ENCODE measurements at places on chromosomes 6 and 20.

- DNase-seq: no peak
These were observed 360.5 kb downstream of the BCKDHB start for GRCh38 chr6:80466981-80467380.

GRCh38 chr6:40473026-40473425 is 114.1 kb downstream of the LRFN2 start:
- no peak for DNase-seq

- DNase-seq: no peak
These were observed 47.5 kb downstream of the TNFRSF21 start for GRCh38 chr6:47262231-47262630.

DNA sequence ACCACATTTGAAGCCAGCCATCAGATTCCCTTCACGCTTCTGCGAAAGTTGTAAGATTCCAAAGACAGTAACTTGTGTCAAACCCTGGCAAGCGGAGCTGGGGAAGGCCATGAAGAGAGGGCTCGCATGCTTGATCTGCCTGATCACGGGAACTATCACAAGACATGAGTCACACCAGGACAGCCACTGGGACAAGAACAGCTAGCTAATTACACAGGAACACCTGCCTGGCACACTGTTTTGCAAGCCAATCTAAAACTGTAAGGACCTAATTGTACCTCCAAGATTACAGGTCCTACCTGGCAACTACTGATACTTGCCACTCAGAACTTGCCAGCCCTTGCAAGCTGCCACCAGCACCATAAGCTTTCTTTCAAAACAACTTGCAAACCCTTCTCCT is 289.3 kb downstream of the KIF16B start:
- no peak for DNase-seq

DNA sequence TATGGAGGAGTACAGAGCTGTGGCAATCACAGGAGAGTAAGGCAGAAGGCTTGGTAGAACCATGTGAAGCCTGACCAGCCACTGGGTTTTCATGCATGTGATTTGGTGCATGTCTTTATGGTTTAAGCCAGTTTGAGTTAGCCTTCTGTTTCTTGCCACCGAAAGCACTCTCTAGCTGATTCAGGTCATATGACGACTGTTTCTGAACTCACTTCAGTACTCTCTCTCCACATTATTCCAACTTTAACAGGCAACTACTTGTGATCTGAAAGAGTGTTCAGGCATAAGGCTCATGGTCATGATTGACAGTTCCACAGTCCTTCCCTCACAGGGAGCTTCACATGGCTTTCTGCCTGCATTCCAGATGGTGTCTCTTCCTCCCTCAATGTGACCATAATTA is 63.3 kb upstream of the TAB2 start:
- DNase-seq: no peak

GRCh38 chr20:20457392-20458126 is 89.7 kb downstream of the INSM1 start:
- DNase-seq: no peak

GRCh38 chr6:136288566-136289326 is 900 bp downstream of the BCLAF1 start:
- no peak for DNase-seq

DNA sequence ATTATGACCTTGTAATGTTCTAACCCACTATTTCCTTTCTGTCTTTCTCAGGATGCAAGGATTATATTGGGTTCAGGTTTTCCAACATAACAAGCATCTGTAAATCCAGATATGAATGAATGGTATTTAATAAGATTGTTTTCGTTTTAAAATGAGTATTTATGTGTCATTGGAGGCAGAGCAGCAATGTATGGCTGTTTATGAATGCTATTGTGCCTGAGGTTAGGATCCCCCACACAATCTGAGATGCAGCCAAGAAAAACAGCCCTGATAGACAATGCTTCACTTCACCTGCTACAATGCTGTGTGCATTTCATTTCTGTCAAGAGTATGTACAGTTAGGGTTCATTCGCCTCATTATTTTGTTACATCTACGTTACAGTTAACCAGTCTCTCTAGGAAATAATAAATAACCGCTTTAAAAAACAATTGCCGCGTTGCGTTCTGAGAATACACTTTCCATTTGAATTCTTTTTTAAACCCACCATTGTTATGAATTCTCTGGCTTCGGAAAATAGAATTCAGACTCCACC is 19.6 kb downstream of the TFAP2A start:
- no peak for DNase-seq

DNA sequence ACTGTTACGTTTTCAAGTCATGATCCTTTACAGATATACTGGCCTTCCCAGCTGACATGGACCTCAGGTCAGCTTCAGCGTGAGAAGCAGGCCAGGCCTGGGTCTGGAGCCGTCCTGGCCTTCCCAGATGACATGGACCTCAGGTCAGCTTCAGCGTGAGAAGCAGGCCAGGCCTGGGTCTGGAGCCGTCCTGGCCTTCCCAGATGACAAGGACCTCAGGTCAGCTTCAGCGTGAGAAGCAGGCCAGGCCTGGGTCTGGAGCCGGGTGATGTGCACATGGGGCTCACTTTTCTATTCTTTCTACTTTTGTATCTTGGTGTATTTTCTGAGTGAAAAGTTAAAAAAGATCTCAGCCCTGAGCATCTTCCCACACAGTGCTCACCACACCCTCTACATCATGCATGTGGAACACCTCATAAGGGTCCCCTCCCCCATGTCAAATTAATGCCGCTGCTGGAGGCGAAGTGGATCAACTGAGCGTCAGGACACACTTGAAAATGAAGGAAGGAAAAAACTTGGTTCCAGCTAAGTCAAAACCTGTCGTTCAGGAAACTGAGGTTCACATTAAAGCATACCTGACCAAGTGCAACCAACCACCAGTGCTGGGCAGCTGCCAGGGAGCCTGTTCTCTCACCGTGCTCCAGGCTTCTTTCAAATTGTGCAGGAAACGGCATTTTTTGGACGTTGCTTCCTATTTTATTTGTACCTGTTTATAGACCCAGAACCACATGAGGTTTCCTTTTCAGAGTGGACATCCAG is 32.2 kb downstream of the KIF25 start:
- DNase-seq: no peak

GRCh38 chr6:32983964-32984621 is 15.7 kb downstream of the BRD2 start:
- DNase-seq: no peak

DNA sequence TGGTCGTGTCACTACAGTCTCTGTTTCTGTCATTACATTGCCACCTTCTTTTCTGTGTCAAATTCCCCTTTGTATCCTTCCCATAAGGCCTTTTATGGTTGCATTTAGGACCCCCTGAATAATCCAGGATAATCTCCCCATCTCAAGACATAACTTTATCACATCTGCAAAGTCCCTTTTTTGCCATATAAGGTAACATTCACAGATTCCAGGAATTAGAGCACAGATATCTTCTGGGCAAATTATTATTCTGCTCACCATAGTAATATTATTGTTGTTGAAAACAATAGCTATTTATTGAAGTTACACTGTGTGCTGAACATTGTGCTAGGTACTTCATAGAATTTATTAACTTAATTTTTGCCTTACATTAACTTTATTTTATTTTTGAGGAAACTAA is 159.1 kb downstream of the TFAP2B start:
- DNase-seq: no peak

DNA sequence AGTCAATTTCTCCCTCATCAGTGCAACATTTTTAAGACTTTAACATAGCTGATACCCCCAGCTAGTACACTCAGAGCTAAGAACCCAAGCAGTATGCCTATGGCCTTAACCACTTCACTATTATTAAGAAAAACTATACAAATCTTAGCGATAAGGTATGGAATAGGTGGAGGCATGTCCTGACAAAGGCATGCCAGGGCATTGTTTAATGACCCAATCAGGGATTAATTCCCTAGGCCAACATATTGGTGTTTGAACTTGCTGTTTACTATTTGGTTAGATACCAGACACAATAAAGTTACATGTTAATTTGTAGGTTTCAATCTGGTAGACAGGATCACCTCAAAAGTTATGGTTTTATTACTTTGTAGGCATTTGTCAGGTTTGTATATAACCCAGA is 93.1 kb downstream of the ARMC2 start:
- no peak for DNase-seq

GRCh38 chr6:114939630-114940029 is 596.8 kb upstream of the HS3ST5 start:
- DNase-seq: no peak

DNA sequence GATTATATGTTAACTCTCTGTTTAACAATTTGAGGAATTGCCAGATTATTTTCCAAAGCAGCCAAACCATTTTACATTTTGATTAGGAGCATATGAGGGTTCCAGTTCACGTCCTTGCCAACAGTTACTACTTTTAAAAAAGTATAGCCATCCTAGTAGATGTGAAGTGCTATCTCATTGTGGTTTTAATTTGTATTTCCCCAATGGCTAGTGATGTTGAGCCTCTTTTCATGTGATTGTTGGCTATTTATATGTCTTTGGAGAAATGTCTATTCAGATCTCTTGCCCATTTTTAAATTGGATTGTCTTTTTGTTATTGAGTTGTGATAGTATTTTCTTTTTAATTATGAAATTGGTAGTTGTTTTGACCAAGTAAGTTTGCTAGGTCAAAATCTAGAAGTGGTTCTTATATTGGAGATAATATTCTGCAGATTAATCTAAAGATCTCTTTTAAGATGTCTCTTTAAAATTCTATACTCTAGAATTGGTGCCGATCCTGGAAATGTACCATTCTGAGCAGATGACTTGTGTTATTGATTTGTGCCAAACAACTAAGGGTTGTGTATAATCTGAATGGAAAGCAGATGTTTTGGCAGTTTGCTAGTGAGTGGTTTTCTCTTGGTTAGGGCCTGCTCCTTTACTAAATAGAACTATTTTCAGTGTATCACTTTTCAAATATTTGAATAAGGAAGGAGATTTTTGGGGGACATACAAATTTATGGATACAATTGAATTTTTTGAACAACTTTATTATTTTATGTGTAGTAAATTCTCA is 99.5 kb downstream of the CDKAL1 start:
- DNase-seq: no peak

GRCh38 chr6:6781172-6781872 is 192.8 kb downstream of the LY86 start:
- DNase-seq: no peak

GRCh38 chr6:135601857-135602256 is 104.3 kb upstream of the AHI1 start:
- DNase-seq: no peak

DNA sequence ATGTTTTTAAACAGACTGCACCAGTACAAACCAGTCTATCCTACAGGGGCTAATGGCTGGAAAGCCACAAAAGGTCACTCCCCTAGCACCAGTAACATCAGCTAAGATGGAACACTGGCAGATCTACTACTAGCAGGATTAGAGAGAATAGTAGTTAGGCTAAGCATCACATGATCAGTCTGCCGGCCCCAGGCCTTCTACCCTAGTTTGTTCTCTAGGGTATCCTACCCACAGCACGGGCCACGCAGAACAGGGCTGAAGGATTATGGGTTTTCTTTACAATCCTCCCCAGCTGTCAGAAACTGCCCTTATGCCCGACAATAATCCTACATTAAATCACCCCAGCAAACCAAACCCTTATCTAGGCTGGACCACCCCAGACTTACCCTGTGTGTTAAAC is 156.0 kb downstream of the LY86 start:
- DNase-seq: no peak

- no peak for DNase-seq
These were observed 17.7 kb downstream of the HCK start for GRCh38 chr20:32069711-32070110.

- DNase-seq: peak; percentile 4
These were observed 118.1 kb upstream of the TMEM181 start for GRCh38 chr6:158441716-158442215.

DNA sequence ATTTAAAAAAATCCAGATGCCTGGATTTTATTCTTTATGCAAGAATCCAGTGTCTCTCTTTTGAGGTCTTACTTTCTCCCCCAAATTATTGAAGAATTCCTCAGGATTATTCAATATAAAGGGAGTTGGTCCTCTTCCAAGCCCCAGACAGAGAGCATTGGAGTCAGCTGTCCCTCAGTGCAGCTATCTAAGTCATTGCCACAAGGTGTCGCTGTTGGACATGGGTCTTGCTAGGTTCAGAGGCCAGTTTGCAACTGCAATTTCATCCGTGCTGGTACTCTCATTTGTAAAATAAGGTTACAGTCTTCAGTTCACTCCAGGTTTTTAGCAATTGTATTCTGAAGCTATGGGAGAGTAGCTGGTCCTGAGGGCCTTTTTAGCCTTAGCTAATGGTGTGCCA is 27.8 kb downstream of the CCN2 start:
- no peak for DNase-seq

DNA sequence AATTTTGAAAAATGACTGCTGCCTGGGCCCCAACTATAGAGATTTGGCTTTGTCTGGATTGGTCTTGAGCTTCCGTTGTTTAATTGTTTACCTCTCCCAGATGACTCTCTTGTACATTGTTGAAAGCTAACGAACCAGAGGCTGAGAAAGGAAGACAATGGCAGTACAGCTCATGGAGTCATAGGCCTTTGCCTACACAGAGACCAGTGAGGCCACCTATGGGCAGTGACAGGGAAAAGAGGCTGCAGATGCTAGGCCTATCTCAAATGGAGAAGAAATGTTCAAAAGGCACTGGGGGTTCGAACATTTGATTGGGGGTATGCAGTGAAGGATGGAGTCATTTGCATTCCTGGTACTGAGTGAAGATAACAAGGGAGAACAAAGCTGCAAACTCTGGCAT is 29.1 kb downstream of the OPN5 start:
- DNase-seq: no peak

- no peak for DNase-seq
These were observed 420.4 kb upstream of the OPRM1 start for GRCh38 chr6:153618371-153619322.

DNA sequence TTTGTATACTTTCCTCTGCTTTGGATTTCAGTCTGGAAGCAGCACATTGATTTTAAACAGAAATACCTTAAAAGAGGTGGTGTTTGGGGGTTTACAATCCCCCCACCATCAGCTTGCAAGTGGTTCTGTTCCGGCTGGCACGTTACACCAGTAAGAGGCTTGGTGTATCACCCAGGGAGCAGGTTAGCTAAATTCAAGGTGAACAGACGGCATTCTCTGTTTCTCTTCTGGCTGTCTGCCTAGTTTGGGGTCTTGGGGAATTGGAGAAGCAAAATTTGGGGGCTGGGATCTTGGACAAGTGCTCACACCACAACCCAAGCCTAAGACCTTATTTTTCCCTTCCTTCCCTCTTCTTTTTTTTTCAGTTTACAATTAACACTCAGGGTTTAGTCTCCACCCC is 7.5 kb upstream of the APCDD1L start:
- no peak for DNase-seq

Data from right kidney (tissue), 9 donors.